Type B pancreatic cell (in vitro differentiated cells): ENCODE measurements at places on chromosomes 1 and 21.

- DNase-seq: no peak
Measured at GRCh38 chr1:91338501-91338900, 66.1 kb downstream of the HFM1 start.

DNA sequence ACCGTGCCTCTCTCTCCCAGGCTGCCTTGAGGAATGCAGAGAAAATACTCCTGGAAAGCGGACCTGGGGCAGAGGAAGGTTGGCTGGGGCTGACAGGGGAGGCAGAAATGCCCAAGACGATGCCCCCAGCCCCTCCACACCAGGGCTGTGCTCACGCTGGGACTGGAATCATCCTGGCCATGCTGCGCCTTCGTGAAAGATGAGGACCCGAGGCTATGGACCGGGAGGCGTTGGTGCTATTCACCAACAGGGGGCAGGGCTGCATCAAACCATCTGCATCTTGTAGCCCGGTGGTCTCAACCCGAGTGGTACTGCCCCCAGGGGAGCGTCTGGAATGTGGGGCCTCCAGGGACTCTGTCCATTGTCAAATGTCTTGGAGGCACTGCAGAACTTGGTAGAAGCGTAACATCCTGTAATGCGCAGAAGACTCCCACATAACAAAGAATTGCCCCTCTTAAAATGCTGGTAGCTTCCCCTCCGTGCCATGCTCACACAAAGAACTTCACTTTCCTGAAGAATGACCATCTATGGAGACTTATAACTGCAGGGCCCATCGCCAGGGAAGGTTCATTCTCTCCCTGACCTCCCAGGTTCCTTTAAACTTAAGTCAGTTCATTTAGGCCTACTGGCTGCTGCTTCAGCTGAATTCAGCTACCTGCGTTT, 251.2 kb downstream of the RRAGC start:
- DNase-seq: no peak

DNA sequence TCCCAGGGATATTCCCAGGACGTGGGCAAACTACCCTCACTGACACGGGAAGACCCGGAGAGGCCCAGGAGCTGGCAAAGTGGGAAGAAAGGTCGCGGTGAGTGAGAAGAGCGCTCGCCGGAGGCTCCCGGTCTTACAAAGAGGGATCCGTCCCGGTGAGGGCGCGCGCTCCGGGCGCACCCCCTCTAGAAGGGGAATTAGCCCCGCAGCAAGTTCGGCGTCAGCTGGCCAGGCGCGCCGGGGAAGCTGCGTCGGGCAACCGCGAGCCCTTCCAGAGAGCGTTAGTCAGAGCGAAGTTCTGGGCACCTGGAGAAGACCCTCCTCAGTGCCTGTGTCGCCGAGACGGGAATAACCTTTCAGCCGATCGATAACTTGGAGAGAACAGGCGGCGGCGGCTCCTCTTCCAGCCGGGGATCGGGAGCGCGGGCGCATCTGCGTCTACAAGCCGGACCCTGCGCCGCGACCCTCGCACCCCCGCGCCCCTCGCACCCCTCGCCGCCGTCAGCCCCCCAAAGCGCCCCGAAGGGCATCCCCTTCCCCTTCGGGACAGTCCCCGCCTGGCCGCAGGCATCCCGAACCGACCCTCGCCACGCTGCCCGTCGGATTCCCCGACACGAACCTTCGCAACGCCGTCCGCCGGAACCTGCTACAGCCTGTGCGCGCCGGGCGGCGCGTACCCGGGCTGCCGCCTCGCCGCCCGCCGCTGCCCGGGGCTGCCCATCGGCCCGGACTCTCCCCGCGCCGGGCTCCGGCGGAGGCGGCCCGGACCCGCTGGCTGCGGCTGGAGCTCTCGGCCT, 485 bp downstream of the SIPA1L2 start:
- DNase-seq: peak; percentile 71

GRCh38 chr21:43300496-43301408, 126.2 kb downstream of the SIK1 start:
- DNase-seq: no peak

- no peak for DNase-seq
Measured at GRCh38 chr1:166924823-166925541, 48.9 kb upstream of the TADA1 start.

DNA sequence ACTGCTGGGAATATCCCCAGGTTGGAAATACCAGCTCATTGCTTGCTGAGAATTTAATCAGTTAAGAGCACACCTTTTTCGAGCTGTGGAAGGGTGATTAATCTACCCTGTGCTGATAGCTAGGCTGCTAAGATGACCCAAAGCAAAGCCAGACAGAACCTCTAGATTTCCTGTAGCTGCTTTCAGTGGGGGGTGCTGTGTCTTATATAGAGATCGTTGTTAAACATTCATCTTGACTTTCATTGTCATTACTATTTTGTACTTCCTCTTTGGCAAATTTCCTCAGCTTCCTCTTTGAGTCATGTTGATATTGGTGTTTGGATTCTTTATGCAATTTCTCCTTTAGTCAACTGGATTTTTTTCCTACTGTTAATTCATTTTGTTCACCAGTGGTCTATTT, 155.3 kb downstream of the DISC1 start:
- no peak for DNase-seq

DNA sequence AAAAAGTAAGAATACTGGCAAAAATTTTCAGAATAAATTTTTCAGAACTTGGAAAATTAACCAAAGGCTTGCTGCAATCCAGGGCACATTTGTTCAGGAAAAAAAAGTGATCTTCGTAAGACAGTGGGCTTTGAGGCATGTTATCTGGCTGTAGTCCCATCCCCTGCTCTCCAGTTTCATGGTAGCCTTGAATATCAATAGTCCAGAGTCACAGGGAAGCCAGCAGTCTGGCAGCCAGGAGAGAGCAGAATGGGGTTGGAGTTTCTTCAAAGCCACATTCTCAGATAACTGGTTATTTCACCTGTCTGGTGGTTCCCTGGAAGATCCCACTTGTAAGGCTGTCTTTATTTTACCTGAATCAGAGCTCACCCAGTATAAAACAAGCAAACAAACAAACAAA, 669.3 kb downstream of the MATN1 start:
- no peak for DNase-seq

GRCh38 chr1:115262886-115263285, 75.2 kb downstream of the NGF start:
- no peak for DNase-seq

GRCh38 chr1:71649608-71650007, 568.8 kb upstream of the ZRANB2 start:
- no peak for DNase-seq

DNA sequence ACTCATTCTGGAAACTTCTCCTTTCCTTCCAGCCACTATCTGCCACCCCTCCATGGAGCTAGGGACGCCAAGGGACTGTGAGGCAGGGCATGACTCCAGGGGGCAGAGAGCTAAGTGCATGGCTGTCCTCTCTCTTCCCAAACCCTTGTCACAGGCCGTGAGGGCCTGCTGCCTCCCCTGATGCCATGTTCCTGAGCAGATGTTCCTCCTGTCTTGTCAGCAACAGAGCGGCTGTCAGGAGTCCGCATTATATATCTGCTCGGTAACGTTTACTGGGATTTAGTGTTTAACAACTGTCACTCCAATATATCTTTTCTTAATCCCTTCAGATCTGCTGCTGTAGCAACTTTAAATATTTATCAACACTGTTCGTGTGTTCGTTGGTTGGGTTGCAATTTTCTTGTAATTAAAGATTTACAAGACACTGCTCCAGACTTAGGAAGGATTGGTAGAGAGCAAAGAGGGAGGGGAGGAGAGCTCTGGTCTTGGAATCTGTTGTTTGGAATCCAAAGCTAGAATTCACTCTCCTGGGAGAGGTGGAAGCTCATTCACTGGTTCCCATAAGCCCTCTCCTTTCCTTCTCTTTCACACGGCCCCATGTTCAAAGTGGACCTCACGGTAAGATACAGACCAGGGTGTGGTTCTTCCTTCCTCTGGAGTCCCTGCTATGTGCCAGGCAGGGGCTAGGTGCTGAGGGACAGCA, 76.2 kb downstream of the MDM4 start:
- DNase-seq: no peak

DNA sequence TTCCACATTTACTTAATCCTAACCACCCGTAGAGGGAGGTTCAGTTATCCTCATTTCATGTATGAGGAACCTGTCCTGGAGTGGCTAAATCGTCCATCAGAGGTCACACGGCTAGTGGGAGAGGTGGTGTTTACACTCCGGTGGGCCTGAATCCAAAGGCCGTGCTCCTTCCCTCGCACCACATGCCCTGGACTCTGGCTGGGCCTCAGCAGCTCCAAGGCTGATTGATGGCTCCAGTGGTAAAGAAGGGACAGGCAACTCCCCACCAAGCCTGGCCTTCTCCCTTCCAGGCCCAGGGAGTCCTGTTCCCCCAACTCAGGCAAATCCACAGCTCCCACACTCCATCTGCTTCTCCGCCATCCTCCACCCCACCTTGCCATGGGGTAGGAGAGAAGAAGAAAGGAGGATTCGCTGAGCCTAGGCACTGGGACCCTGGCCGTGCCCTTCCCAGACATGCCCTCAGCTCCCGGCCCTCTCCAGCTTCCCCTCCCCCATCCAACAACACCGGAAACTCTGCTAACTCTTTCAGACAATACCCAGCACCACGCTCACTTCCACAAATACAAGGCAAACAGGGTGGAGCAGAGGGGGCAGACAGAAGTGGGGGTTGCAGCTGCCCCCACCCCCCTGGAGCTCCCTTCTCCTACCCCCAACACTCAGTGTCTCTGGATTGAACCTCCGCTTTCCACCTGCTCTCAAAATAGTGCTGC, 10.9 kb downstream of the ARHGEF2 start:
- no peak for DNase-seq

GRCh38 chr1:86231076-86231475, 74.5 kb upstream of the COL24A1 start:
- DNase-seq: no peak

DNA sequence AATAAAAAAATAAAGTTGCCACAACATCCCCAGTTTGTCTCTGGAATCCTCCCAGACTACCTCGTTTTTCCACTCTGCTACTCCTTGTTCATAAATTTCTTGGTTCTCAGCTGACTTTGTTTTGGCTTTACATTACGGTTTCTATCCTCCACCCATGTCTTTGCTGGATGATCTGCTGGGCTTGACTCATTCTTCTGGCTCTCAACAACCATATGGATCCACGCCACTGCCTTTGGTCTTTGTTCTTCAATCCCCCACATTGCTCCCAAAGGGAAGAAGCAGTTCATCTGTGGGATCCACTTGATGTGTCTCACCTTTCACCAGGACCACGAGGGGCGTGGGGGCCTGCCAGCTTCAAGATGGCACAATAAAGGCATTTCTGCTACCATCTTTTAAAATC, 67.1 kb upstream of the NBL1 start:
- no peak for DNase-seq

DNA sequence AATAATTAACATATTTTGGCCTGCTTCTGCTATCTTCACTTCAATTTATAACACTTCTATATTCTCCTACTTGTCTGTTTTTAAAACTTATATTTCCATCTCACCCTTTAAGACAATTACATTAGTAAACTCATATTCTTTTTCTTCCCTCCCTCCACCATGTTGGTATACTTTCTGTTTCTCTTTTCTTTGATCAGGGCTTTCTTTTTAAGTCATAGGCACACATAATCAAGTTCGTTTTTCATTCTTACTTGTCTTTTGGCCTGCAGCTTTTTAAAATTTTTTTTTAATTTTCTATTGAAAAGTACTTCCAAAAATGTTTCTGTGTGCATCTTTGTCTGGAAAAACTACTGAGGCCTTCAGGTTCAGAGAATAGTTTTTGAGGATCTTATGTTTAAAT, 2.3 kb downstream of the PYHIN1 start:
- DNase-seq: no peak

DNA sequence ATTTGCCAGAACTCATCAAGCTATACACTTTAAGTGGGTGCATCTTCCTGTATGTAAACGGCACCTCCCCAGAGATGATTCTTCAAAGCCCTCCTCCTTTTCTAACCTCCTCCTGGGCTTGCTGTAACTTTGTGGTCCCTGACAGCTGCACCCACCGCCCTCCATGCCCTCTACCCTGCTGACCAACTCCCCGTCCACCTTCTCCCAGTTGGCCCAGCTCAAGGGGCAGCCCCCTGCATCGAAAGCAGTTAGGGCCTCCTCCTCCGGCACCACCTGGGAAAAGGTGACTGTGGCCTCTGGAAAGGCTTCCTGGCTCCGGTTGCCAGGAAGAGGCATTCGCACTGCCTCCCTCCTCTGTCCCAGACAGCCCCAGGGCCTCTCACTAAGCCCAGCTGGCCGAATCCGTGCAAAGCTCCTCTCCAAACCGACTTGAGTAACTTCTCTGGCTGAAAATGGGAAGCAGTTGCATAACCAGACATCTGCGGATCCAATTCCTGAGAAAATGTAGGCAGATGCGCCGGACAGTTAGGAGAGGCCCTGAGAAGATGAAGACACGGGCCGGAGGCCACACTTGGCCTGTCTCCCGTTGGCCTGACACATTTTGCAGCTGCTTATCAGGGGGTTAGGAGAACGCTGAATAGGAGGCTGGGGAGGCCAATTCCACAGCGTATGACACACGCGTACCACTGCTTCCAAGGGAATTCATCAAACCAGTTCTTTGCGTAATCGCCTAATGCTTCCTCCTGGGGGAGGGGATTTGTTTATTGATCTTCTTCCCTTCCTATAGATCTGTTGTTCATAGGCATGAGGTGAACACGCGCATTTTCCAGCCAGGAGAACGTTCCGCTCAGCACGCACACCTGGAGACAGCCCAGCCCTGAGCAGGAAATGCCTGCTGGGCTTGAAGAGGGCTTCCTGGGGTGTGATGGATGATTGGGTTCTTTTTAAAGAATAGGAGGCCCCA, 48.7 kb upstream of the COL6A2 start:
- DNase-seq: peak; percentile 64

DNA sequence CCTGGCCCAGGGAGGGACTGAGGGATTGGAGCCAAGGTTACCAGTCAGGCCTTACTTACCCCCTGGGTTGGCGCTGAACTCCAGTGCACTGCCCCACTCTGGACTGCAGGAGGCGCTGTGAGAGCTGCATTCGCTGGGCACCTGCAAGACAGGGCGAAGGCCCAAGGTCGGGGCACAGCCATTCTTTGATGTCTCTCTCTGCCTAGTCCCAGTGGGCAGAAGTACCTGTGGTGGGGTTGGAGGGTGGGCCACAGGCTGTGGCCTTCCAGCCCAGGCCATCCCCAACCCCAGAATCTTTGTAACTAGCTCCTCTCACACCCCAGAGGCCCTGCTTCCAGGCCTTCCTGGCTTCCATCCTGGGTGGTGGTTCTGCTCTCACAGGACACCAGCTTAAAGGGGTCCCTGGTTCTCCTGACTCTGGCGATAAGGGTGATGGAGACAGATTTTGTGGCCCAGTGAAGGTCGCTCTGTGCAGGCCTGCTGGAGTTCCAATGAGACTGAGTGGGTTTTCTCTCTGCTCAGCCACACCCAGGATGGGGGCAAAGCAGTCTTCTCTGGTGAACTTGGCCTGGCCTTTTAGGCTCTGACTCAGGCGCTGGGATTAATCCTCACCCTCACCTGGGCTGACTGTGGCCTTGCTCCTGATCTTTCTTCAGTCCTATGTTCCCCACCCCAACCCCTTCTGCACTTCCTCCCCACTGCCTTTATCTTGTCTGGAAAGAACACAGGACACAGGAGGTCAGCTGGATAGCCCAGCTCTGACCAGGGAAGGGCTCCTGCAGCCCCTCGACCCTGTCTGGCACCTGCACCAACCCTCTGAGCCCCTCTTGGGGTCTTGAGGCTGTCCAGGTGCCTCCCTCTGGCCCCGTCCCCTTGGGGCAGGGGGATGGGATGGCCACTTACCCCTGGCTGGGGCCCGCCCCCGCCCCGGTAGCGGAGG, 954 bp downstream of the MYOG start:
- peak; percentile 62 for DNase-seq
